MV-4-11 (cell line): ENCODE measurements at places on chromosomes 2 and 18.

- peak; percentile 25 for DNase-seq
Measured at GRCh38 chr2:160407393-160408172, 86.0 kb downstream of the RBMS1 start.

- no peak for DNase-seq
Measured at GRCh38 chr2:71459084-71459431, 5.7 kb downstream of the DYSF start.

DNA sequence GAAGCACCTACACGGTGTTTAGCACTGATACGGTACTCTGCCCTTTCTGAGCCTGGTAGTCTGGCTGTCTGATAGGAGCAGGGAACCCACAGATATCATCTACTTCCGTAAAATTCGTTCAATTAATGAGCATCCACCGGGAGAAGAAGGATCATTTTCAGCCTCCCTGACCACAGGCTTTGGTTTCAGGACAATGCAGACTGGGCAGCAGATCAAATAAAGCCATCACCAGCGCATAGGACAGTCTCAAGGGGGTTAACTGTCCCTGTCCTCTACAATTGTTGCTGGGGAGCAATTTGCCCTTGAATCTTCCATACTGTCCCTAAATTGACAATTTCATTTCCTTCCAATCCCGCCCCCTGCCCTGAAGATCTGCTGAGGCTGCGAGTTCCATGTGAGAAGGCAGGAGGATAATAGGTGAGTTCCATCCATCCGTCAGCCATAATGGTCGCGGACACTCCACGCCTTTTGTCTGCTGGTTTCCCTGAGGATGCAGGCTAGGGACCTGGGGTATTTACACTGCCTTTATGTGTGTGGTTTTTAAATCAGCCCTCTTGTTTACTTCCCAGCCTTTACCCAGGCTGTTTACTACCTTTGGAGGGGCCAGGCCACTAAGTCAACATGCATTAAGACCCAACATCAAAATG, 110.0 kb downstream of the MYCN start:
- DNase-seq = no peak

GRCh38 chr2:134282629-134283400, 28.9 kb downstream of the MGAT5 start:
- peak; percentile 92 for DNase-seq

DNA sequence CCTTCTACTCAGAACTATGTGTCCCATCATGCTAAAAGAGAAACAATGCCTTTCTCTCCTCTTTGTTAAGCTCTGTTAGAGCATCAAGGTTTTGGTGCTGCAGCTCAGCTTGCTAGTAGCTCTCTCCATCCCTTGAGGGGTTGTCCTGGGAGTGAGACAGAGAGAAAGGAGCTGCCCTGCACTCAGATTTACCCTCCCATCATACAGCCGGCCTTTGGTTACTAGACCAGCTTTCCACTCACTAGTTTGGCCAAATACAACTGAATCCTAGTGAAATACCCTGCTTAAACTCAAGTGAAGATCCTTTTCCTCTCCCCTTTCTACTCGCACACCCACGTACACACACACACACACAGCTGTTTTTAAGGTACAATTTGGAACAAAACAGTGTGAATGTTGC, 2.3 kb upstream of the CHN1 start:
- DNase-seq = no peak

GRCh38 chr2:134293719-134294537, 40.1 kb downstream of the MGAT5 start:
- DNase-seq = no peak

GRCh38 chr18:61735564-61736102, 157.2 kb downstream of the RNF152 start:
- no peak for DNase-seq

DNA sequence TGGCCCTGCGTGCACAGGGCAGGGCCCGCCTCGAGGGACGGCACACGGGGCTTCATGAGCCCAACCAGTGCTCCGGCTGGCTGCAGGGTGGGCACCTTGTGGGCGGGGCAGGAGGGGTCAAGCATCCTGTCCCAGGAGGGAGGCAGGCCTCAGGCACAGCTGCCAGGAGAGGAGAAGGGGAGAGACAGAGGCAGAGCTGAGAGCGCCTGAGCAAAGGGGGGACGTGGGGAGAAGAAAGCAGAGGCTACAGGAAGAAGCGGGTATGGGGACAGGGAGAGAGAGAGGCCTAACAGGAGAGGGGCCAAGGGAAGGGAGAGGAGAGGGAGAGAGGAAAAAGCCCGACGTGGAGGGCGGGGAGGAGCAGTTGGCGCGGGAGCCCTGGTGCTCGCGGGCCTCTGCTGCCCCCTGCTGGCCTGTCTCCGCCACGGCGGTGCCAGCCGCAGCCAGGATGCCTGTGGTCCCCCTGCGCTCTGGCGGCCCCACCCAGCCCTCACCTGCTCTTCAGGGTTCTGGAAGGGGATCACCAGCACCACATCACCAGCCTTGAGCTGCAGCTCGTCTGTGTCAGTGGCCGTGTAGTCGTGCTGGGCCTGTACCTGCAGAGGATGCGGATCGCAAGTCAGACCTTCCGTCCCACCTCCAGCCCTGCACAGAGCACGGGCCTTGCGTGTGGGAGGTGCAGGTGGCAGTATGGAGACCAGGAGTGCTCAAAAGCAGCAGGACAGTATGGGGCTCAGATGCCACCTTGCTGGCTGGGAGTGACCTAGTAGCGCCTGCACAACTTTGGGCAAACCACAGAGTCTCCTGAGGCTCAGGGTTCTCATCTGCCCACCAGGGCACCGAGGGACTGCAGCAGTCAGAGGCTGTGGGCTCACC, 56.8 kb downstream of the BIN1 start:
- DNase-seq = peak; percentile 2

DNA sequence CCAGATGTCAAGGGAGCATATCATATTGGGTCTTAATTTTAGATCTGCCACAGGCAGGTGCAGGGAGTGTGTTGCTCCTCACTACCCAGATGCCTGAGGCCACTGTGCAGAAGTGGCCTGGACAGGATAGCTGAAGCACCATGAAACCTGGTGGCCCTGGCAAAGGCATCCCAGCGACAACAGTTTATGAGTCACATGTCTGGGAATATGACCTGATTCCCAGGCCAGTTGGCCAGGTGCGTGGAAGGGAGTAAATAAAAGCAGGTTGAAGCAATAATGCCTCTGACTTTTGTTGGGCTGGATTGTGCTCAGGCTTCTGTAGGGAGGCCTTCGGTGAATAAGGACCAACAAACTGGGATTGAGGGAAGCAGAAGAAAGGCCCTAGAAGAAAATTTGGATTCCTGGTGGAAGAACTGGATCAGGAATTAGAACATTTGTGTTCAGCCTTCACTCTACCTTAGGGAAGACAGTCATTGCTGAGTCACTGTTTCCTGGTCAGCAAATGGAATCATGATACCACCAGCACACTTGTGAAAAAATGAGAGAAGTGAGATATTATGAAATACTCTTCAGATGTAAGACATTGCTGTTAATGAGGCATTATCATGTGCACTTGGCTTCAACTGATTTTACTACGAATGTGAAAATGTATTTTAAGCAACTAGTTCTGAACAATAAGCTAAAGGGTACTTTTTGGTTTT, 78.4 kb upstream of the ZNF516 start:
- peak; percentile 93 for DNase-seq

DNA sequence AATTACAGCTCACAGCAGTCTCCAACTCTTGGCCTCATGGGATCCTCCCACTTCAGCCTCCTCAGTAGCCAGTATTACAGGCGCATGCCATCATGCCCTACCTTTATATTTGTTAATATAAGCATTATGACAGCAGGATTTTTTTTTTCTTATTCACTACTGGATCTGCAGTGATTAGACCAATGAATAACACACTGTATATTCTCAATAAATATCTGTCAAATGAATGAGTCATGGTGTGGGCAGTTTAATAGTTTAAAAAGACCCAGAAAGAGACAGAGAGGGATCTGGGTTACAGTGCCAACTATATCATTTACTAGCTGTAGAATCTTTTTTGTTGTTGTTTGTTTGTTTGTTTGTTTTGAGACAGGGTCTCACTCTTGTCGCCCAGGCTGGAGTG, 62.4 kb upstream of the LTBP1 start:
- no peak for DNase-seq
